ENCODE measurements at places on chromosomes 4 and X.

GRCh38 chrX:83512111-83512510 lies 4.0 kb downstream of the POU3F4 start:
- no peak for DNase-seq

- DNase-seq = no peak
These were observed 66.9 kb upstream of the DAPP1 start for GRCh38 chr4:99749445-99750391.

DNA sequence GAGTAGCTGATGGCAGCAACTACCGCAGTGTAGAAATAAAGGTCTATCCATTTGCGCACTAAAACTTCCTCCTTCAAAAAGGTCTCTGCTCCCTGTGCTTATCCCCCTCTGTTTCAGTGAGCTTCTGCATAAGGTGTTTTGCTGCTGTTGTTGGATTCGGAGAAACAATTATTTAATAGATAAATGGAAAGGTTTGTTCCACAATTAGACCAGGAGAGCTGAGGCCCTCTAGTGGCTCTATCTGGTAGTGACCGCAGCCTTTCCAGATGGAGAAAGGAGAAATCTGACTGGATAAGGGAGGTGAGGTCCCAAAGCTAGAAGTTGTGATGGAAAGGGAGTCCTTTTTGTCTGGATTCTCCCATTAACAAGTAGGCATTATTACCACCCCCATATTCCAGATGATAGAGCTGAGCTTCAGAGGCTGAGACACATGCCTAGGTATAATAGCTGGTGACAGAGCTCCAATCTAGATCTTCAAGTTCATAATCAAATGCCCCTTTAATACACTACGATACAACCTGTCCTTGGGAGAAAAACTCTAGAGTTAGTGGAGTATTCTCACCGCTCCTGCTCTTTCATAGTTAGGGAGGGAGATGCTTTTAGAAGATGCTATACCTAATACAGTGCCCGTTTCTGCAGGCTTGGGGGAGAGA lies 5.1 kb upstream of the GABRQ start:
- no peak for DNase-seq

- DNase-seq = no peak
These were observed 104.1 kb downstream of the ZAR1 start for GRCh38 chr4:48594180-48594579.

DNA sequence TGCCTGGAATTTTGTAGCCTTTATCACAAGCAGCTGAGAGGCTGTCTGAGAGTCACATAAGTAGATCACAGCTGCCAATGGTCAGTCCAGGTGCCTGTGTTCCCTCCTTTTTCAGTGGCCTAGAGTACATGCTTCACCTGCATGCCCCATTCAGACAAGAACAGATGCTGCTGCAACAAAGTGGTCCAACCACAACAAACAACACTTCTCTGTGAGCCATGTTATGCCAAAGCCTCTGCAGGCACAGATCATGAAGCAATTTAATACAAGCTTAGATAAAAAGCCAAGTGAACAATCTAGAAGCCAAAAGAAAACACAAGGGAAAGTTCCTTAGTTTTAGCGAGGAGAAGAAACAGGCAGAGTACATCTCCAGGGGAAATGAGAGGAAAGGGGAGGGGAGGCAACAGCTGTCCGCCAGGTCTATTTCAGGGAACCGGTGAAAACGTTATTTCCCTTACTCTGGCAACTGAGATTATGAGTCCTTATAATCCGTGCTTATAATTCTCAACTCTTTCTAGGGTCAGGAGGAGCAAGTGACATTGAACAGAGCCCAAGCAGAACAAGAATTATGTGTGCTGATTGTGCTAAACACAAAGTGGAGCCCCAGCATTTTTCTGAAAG lies 92.6 kb downstream of the TSPAN5 start:
- no peak for DNase-seq

- no peak for DNase-seq
These were observed 171.1 kb downstream of the HHIP start for GRCh38 chr4:144817081-144817480.

DNA sequence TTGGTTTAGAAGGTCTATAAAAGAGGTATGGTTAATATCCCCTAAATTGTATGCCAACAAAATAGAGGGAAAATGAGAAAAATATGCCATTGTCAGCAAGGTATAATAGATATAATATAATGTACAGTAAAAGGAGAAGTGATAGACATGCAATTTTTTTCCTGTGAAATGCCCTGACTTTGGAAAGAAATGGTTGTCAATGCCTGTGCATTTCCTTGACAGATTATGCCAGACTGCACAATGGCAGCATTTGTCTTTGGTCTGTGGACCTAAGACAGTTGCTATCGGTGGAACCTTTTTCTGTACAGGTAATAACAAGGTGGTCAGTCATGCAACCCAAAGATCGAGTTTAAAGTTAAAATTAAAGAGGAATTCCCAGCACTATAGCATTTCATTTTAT lies 301.7 kb downstream of the CFAP299 start:
- no peak for DNase-seq

DNA sequence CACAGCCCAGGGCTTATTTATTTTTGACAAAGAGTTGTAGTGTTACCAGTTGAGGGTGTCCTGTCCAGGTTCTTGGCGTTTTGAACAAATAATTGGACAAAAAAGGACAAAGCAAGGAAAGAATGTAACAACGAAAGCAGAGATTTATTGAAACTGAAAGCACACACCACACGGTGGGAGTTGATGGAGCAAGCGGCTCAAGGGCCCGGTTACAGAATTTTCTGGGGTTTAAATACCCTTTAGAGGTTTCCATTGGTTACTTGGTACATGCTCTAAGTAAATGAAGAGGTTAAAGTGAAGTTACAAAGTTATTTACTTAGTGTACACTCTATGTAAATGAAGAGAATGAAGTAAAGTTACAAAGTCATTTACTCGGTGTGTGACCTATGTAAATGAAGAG lies 27.8 kb upstream of the OPHN1 start:
- no peak for DNase-seq

Data from stimulated activated CD4-positive, alpha-beta T cell treated with anti-CD3 and anti-CD28 coated beads, TNF-alpha, amount 100 ng/mL, for 4 hours (primary cell).